Naive thymus-derived CD8-positive, alpha-beta T cell (primary cell): ENCODE measurements at places on chromosomes 12 and 14.

DNA sequence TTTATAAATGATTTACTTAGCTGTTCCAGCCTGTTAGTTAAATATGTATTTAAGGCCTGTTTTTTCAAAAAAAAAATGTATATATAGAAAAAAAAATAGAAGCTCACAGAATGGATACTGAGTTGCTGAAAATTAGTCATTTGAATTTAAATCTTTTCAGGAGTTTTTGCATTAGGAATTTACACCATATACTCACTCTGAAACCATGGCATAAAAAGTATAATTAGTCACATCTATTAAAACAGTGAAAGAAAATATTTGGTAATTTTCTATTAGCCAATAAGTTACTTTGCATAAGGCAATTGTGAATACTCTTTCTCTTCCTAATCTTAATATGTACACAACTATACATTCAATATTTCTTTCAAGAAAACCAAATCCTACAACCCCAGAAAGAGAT is 51.9 kb downstream of the HMGA2 start:
- DNase-seq, result no peak

- DNase-seq, result no peak
Measured at GRCh38 chr12:19739195-19739776, 300.0 kb downstream of the AEBP2 start.

DNA sequence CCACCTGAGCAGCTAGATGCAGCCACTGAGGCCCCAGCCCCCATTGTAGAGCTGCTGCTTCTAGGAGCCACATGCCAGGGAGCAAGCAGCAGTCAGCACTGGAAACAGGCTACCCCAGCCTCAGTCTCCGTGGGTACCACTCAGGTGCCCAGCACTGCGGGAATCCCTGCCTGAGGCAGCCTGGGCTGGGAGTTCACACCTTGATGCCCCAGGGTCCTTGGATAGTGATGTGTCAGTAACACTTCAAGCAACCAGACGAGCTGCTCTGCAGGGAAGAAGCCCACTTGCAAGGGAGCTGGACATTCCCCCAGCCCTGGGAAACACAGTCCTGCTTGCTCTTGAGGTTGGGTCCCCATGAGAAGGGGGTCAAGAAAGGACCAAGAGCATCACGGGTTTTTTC is 90.7 kb downstream of the ZFP36L1 start:
- DNase-seq, result no peak

- DNase-seq, result no peak
Measured at GRCh38 chr14:103277931-103278330, 56.1 kb upstream of the EIF5 start.

- no peak for DNase-seq
Measured at GRCh38 chr12:89544681-89545184, 18.9 kb upstream of the POC1B start.

- no peak for DNase-seq
Measured at GRCh38 chr12:25074954-25075353, 120.0 kb downstream of the DNAI7 start.

DNA sequence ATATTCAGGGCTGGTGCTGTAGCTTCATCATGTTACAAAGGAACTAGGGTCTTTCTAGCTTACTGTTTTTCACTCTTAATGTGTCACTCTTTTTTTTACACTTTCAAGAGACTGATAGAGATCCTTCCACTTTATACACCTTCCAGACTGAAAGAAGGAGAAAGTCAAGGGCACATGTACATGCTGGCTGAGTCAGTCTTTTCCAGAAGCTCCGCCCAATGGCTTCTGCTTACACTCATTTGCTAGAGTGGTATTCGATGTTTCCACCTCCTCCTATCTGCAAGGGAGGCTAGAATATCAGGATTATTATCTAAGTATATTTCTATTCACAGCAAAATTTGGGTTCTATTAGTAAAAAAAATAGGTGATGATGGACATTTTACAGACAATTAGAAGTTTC is 325.8 kb upstream of the OR4E1 start:
- DNase-seq, result no peak

DNA sequence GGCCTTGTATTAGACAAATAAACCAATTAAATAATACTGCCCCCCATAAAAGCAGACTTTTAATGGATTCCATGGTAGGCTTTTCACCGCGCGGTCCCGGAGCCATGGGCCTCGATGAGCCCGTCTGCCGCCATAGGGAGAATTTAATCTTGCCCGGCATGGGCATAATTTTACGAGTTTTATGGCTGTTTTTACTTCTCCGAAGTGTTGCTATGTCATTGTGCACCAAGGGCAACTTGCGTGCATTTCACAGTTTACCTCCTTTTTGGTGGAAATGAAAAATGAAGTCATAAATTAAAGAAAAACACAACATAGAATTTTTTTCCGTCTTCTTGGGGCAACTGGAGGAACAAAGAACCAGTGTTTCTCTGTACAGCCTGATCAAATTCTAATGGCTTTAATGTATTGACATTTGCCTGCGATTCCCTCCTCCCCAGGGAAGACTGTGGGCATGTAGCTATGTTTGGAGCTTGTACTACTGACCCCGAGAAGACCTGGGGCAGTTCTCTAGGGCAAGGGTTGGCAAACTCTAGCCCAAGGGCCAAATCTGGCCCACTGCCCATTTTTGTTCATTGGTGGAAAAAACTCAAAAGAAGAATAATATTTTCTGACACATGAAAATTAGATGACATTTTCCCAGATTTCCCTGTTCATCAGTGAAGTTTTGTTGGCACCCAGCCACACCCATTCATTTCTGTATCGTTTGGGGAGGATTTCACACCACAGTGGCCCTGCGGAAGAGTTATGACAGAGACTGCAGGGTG is 142.7 kb downstream of the CHST11 start:
- DNase-seq, result no peak

GRCh38 chr12:53759261-53759660 is 7.5 kb upstream of the CISTR start:
- DNase-seq, result no peak

GRCh38 chr14:30210630-30211029 is 283.0 kb upstream of the PRKD1 start:
- no peak for DNase-seq

DNA sequence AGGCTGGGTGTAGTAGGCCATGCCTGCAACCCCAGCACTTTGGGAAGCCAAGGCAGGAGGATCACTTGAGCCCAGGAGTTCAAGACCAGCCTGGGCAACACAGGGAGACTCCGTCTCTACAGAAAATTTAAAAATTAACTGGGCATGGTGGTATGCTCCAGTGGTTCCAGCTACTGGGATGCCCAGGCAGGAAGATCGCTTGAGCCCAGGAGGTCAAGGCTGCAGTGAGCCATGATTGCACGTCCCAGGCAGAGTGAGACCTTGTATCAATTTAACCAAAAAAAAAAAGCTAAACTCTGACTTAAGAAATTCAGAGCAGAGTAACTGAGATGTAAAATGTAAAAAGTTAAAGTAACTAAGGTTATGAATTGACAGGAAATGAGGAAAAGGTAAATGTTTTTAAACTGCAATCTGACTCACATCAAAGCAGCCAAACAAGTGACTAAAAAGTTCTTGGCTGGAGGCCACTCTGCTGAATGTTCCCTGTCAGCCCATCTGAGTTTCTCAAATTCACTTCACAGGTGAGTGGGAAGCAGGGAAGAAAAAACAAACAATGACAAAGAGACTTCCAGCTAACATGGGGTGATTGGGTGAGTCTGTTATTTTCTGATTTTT is 21.3 kb downstream of the PRKD1 start:
- DNase-seq, result no peak

- DNase-seq, result no peak
Measured at GRCh38 chr14:21991130-21991529, 317.5 kb upstream of the OR4E1 start.
